HEK293T (cell line): ENCODE measurements at places on chromosomes 12 and 14.

DNA sequence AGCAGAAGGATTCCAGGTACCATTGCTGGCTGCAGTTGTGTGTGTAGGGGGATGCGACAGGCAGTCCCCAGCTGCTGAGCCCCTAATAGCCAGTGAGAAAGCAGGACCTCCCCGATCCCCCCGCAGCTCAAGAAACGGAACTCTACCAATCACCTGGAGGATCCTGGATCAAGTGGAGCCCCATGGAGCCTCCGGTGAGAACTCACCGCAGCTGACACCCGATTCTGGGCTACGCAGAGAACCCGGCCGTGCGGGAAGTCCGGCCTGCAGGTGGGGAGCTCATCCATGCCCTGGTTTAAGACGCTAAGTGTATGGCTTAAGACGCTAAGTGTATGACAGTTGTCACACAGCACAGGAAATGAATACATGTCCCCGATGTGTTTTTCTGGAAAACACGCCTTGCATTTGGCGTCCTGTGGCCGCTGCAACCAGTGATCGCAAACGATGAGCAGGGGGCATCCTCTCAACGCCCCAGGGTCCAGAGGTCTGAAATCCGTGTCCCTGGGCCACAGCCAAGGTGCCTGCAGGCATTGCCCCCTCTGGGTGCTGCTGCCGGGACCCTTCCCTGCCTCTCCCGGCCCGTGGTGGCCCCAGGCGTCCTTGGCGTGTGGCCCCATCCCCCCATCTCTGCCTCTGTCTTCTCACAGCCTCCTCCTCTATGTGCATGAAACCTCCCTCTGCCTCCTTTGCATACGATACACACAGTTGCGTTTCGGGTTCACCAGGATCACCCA, 75.1 kb downstream of the KIF26A start:
- no peak for DNase-seq

DNA sequence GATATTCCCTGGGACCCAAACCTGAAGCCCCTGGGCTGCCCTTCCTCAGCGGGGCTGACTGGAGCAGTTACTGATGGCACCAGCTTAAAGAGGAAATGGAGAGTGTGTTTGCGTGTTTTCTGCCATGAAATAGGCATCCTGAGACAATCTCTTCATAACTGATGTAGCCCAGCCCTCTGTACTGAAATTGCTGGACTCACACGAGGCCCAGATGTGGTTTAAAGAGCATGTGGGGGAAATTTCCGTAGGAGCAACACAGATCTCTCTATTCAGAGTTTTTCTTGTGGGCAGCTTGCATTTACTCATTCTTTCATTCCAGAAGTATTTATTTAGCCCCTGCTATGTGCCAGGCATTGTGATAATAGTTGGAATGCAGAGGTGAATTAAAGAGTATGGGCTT, 782.1 kb upstream of the TBX3 start:
- DNase-seq: no peak

- DNase-seq: no peak
Measured at GRCh38 chr12:108804271-108804953, 53.0 kb downstream of the SSH1 start.

DNA sequence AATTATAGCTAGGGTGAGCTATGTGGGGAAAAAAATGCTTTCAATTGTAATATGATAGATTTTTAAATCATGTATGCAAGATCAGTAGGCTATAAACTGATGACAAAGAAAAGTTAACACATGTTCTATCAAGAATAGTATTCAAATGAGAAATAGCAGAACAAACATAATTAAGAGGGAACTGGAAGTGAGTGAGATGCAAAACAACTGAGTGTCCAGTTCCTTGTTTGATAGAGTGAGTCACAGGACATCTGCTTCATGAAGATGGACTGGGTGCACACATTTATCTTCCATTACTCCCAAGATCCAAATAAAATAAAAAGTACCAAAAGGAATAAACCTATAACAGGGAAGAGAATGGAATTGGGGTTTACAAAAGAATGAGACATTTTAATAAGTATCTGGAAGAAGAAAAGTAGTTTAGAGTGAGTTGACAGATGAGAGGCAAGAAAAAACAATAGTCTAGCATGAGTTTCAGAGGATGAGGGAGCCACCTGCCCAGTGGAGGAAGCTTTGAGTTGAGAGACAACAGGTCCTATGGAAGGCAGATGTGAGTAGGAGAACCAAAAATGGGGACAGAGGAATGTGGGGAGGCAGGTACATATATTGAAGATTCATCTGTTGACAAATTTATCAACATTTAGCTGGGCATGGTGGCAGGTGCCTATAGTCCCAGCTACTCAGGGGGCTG, 178.1 kb upstream of the ARHGAP5 start:
- DNase-seq: no peak

DNA sequence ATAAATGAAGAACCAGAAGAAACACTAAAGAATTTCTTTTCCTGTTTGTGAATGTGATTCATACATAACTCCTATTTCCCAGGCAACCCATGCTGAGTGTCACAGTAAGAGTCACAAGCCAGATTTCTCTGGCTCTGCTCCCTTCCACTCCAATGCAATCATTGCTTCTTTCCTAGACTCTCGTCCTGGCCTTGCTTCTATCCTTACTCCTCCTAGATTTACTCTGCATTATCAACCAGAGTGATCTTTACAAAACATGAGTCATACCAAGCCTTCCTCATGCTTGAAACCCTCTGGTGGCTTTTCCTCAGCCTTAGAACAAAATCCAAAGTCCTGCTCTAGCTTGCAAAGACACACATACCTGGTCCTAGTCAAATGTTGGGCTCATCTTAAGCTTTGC, 13.3 kb downstream of the IL22 start:
- DNase-seq: no peak

DNA sequence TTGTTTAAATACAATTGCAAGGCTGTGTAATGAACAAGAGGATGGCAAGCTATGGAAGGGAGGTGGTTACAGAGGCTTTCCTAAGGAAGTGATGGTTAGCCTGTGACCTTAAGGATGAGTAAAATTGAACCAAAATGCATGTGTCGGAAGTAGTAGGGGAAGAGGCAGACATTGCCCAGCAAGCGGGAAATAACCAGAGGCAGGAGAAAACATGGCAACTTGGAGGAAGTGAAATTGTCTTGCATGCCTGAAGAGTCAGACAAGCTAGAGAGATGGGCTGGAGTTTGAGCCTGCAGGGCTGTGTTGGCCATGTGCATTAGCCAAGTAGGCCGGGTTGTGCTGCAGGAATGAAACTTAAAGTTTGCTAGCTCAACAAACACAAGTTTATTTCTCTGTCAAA, 96.2 kb downstream of the BTG1 start:
- no peak for DNase-seq

GRCh38 chr14:75864352-75864751, 117.4 kb downstream of the TGFB3 start:
- DNase-seq: no peak

- DNase-seq: no peak
Measured at GRCh38 chr14:99213101-99213500, 58.9 kb downstream of the BCL11B start.

DNA sequence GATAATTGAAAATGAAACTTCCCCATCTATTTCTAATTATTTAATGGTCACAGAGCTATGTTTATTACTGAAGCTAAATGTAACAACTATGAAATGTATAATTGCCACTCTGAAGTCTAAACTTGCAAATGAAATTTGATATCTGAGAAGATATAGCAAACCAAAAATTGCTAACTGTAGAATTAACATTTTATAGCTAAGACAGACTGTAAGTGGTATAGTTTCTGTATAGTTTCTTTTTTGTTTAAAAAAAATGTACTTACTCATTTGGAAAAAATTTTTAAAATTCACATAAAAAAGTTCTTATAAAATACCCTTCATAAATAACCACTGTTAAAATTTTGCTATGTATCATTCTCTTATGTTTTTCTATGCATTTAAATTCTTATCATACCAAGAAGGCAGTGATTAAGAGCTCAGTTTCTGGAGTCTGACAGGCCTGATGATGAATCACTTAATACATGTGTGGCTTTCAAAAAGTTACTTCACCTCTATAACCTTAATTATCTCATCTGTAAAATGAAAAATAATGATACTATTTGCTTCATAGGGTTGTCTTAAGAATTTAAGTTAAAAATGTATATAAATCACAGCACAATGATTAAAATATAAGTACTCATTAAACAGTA, 214.7 kb upstream of the GARIN2 start:
- no peak for DNase-seq

DNA sequence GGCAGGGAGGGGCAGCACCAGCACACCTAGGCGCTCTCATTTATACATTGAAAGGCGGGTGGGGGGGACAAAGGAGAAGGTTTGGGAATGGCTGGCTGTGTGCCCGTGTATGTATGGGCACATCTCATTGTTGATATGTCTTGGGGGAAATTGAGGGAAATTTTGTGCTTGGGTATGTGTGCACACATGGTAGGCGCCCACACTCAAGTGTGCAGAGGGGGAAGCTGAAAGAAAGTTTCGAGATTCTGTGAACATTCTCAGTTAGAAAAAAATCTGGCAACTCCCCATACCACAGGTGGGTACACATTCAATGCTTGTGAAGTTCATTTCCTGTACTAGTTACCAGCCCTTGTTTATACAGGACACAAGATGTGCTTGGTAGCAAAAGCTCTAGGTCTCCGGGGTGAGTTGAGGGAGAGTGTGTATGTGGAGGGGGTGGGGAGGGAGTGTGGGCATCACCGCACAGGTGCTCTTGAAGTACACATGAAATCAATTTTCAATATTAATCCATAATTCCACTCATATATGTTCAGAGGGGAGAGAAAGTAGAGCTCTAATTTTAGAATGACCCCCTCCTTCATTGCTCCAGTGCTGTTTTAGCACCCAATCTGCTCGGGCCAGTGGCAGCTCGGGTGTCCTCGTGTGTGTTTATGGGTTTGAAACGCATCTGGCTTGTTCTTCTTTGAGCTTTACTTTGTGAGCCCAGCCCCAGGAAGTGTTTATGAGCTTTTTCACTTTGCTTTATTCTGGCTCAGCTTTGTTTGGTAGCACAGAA, 286.0 kb downstream of the ZFP36L1 start:
- no peak for DNase-seq

GRCh38 chr14:100442498-100443490, 119.7 kb downstream of the SLC25A47 start:
- no peak for DNase-seq

GRCh38 chr12:77325511-77326236, 260.3 kb upstream of the E2F7 start:
- peak; percentile 21 for DNase-seq

GRCh38 chr12:27754795-27755194, 25.2 kb upstream of the KLHL42 start:
- no peak for DNase-seq

DNA sequence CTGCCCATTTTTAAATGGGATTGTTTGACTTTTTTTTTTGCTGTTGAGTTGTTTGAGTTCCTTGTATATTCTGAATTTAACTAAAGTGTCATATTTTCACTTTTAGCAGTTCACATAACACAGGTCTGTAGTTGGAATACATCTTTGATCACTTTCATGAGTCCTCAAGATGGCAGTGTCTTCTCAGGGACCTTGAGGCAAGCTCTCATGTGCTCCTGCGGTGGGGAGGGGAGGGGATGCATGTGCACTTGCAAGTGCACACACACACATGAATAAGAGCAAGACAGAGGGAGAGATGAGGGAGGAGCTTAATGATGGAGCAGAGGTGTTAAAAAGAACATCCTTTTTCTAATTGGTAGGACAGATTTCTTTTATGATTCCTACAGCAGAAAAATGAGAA, 291.4 kb upstream of the OR4E1 start:
- no peak for DNase-seq
